ENCODE measurements at places on chromosomes 13 and 19.

- no peak for DNase-seq
Observed at GRCh38 chr19:33408116-33408515, 34.6 kb downstream of the CEBPG start.

DNA sequence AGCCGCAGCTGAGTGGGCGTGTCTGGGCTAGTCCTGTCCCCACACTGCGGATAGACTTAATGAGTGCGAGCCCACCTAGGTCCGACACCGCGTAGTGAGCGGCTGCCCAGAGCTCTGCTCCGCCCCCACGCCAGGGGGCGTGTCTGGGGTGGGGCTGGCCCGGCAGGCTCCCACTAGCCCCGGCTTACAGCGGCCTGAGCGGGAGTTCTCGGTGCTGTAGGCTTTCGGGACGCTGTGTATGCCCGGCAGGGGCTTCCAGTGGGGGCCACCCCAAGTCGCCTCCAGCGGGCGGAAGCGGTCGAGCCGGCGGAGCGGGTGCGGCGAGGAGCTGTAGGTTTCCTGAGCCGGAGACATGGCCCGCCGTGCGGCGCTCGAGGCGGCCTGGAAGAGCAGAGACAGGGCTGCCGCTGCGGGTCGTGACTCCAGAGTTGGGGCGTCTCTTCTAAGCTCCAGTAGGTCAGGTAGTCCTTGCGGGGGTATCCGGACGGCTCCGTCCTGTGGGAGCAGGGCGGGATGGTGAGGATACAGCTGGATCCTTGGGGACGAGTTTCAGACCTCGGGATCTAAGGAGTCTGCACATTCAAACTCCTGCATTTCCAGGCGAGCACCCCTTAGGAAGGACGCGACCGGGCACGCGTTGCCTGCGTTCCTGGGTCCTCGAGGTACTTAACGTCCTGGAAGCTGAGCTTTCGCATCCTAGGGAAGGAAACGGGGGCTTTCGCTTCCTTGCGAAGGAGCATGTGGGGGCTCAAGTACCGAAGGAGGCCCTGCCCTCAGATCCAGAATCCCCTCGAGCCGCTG is 1.2 kb downstream of the CGB7 start:
- DNase-seq, result peak; percentile 26

GRCh38 chr19:2659856-2660432 is 42.5 kb downstream of the GNG7 start:
- no peak for DNase-seq

DNA sequence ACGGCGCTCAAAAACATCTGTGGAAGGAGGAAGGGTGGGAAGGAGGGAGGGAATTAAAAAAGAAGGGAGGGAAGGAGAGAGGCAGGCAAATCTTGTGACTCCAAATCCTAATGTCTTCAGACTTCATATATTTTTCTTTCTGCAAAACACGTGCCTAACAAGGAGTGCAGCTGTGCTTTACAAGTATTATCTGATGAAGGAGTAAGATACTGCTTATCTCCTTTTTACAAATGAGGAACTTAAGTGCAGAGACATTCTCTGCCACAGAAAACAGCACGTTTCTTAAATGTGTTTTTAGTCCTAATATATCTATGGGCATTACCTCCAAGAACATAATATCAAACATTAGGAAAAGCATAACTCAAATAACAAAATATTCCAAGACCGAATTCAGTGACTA is 6.5 kb downstream of the FLT3 start:
- DNase-seq, result no peak

GRCh38 chr13:33710924-33711323 is 107.0 kb upstream of the RFC3 start:
- DNase-seq, result no peak

DNA sequence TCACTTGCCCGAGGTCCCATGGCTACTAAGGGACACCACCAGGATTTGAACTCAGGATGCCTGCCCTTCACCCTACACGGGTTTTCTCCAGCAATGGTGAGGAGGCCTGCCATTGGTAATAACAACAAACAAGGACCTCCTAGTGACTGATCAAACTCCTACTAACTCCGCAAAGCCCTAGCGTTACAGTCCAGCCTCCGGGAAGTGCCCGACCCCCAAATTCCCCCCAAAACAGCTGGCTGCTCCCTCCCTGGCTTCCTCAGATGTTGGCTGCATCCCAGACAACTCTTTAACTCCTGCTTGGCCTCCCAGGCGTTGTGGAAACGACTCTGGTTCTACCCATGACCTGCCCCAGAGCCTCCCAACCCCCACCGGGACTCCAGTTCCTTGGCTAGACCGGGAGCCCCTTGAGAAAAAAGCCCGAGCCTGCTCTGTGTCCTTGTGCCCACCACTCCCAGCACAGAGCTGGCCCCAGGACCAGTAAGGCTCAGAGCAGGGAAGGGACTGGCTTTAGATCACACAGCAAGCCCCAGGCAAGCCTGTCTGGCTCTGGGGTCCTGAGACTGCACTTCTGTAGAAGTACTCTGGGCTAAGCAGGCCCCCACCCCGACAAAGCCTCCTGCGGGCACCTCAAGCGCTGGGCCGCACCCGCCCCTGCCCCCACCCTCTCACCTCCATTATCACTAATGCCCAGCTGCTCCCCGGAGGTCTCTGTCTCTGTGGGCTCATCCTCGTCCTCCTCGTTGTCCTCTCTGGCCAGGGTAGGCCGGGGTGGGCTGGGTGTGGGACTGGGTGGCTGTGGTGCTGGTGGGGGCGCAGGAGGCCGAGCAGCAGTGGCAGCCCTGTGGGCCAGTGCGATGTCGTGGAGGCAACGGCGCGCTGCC is 4.7 kb downstream of the AKT1S1 start:
- no peak for DNase-seq

DNA sequence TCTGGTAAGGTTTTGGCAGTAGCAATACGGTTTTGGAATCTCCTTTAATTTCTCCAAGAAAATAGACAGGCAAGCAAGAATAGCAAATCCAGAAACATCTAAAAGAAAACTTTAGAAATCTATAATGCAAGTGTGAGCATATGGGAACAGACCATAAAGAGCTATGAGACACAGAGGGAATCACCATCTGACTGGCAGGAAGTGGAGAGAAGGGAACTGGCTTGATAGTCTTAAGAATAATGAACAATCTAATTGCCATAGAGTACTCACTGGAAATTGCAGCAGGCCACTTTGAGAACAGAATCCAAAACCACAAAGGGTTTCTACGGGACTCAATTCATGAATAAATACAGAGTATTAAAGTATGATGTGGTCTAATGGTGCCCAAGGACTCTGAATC is 39.6 kb upstream of the MIR17HG start:
- no peak for DNase-seq

DNA sequence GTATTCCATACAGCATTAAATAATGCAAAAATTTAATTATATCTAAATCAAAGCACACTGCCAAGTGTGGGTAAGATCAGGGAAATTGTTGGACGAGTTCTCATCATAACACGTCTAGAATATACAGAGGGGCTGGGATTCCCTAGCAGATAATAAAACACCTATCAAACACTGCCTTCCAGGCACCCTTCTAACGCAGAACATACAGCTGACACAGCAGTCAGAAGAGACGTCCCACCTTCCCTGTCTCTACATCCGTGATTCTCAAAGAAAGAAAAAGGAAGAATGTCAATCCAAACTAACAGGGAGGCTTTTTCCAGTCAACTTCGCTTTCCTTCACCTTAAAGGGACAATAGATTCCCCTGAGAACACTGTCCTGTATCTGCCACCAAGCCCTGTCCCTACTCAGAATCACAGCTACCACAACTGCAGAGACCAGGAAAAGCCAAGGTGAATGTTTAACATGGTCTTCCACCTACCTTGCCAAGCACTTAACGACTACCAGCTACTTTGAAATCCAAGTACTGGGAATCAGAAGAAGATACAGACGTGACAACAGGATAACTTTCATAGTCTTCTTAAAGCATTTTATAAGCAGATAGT is 38.5 kb downstream of the TBC1D4 start:
- no peak for DNase-seq

DNA sequence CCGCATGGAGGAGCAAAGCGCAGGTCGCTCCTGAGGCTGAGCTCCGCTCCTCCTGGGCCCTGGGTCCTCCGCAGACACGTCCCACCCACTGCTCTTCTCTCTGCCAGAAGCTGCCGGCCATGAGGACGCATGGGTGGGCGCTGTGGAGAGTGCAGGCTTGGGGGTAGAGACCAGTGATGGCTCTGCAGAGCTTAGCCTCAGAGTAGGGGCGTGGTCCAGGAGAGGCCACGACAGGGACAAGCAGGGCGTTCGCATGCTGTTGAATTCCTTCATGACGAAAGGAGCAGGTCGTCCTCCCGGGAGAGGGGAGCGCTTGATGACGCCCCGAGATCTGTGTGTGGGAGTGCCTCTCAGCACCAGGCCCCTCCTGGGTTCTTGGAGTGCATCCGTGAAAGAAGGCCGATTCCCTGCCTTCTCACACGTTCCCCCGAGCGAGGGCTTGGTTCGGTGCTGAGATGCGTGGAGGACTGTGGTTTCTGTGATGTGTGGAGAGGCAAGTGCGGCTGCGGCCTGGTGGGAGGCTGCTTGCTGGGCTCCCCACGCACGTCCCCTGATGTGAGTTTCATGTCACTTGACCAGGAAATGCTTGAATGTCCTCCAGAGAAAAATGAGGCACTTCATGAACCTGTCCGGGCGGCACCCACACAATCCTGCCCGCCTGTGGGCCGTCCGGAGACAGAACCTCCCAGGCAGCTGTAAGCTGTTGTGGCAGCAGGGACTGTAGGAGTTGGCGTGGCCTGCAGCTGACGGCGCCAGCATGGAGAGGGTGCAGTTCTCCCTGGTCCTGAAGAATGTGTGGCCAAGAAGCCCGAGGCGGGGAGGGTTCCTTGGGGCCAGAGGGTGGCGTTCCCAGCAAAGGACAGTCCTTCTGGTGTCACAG is 4.5 kb downstream of the SF3A2 start:
- no peak for DNase-seq

DNA sequence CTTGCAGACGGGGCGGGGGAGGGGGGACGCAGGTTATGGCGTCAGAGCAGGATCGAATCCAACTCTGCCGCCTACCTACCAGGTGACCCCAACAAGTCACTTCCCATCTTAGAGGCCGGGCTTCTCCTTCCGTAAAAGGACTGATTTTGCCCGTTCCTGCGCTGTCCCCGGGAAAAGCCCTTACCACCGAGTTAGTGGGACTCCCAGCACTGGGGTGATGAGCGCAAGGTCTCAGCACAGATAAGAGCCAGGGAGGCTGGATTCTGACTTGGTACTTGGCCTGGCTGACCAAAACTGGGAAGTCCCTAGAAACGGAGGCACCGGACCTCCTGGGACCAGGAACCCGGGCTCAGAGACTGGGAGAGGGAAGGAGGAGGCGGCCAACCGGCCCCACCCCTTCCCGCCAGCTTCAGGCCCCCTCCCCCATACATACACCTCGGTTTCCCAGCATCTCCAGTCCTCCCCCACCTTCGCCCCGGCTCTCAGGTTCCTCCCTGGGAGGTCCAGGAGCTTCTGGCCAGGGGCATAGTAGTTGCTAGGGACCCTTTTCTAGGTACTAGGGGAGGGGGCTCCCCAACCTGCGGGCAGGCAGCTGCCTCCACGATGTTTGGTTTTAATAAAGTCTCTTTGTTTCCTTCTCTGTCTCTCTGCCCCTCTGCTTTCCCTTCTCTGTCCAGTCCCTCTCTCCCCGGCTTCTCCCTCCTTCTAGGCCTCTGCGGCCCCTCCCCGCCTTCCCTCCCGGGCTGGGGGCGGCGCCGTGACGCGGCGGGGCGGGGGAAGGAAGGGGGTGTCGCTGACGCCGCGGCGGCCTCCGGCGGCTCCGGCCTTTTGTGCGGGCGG is at the start of gene GRAMD1A:
Gene GRAMD1A, plus strand, starts transcription at position 826 of the 840 bp plus-strand sequence. CDS start 156 bp downstream, outside the sequence.
- peak; percentile 71 for DNase-seq

GRCh38 chr13:106756446-106756845 is 188.5 kb upstream of the ARGLU1 start:
- DNase-seq, result no peak

- no peak for DNase-seq
Observed at GRCh38 chr13:44764302-44764692, 188.2 kb upstream of the TSC22D1 start.

DNA sequence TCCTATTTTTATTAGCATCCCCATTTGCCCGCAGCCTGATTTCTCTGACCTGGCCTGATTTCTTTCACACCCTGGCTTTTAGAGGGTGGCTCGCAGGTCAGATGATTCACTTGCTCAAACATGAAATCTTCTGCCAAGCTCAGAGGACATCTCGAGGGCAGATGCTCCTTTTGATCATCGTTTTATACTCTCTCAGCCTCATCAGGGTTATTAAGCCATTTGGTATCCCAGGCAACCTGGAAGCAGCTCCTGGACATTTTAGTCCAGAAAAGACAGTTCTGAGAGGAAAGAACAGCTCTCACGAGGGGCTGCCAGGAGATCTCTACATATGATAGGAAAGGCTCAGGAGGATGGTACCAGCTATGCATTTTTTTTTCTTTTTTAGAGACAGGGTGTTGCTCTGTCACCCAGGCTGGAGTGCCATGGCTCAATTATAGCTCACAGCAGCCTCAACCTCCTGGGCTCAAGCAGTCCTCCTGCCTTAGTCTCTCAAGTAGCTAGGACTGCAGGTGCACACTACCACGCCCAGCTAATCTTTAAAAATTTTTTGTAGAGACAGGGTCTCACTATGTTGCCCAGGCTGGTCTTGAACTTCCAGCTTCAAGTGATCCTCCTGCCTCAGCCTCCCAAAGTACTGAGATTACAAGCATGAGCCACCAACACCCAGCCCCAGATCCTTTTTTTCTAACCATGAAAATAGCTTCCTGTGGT is 165.4 kb downstream of the KATNAL1 start:
- DNase-seq, result no peak

DNA sequence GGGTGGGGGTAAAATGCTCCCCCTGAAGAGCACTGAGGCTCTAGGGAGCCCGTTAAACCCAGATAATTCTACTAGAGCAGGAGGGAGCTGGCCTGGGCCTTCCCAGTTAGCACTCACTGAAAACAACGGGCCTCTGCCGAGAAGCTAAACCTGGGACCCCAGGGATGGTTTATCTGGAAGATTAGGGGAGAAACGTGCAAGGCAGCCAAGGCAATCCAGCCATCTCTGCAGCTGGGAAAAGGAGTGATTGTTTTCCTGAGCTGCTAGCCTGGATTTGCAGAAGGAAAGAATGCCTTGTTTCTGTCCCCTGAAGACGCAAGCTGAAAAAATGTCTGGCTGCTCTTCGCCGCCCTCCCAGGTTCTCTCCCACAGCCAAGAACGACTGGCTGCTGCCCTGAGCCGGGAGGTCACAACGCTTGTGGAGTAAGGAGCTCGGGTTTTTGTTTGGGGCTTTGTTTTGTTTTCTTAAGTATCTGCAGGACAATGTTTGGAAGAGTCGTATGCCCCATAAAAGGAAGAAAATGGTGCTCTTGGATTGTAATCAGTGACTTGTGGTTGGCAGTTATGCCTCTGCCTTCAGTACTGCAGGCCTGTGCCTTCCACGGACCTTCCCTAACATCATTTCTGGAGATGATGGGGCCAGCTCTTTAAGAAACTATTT is 31.5 kb downstream of the COL4A2 start:
- no peak for DNase-seq

- peak; percentile 64 for DNase-seq
Observed at GRCh38 chr19:18519962-18520847, 1.7 kb downstream of the ELL start.

Measured in foreskin melanocyte (primary cell).